ENCODE measurements at places on chromosomes 6 and 20. TPM values are rescaled to one million over a fixed set of nuclear protein-coding genes. Genes with fewer than 3 reads are reported as not detected.

GRCh38 chr6:149111556-149112115, 205.9 kb upstream of the TAB2 start:
- no peak for DNase-seq

DNA sequence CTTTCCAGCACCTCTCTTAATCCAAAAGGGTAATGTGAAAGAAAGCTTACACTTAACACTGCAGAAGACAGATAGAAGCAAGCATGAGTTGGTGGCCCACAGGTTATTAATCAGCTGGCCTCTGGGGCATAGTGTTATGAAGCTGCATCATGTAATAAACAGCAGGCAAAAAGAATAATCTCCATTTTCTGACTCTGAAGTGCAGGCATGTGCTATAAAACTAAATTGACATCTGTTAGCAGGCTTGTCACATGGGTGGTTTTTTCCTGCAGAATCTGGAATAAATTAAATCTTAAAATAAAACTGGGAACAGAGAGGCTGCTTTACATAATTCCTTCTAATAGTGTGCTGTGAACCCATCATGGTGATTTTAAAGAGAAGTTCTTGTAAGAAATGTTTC, 73.3 kb downstream of the METTL24 start:
- DNase-seq: no peak

- DNase-seq: no peak
These were observed 161.1 kb downstream of the EYS start for GRCh38 chr6:65545920-65546319.

- DNase-seq: no peak
These were observed 37.5 kb upstream of the NOX3 start for GRCh38 chr6:155493026-155493693.

- no peak for DNase-seq
These were observed 9.9 kb downstream of the VNN1 start for GRCh38 chr6:132703936-132704335.

DNA sequence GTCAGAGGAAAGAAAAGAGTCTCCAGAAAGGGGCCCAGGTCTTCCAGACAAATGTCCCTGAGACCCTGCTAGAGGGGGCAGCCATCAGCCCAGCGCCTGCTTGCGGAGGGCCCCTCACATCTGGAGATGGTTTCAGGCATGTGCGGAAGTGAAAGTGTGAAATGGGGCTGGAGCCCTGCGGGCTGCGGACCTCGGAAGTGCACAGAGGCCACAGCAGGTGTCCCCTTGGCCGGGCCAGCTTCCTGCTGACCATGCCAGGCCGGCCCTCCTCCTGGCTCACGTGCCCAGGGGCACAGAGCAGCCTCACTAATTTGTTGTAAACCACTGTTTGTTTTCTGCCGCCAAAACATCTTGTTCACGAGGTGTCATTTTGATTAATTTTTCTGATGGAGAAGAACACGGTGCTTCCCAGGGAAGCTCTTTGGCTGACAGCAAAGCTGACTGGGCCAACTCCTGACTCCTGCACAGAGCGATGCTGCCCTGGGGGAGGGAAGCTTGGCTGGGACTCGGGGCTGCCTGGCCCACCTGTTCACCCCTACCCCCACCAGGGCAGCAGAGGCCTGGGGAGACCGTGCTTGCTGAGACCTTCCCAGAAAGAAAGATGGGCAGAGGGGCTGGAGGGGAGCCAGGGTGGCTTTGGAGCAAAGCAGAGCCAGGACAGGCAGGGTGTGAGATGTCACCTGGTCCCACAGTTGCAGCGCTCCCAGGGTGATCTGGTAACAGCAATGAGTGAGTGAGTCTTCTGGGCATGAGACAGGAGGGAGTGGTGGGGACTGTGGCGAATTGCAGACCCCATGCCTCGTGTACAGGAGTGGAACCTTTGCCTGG, 54.2 kb downstream of the BCAS4 start:
- DNase-seq: no peak

Gene RGS17
- polyA plus RNA-seq: 2.3 TPM

Measured in left lung (tissue), 14 donors.